ENCODE measurements at places on chromosomes 1 and 21. TPM values are rescaled to one million over a fixed set of nuclear protein-coding genes. Genes with fewer than 3 reads are reported as not detected.

The CRP gene
- not detected for total RNA-seq

The LCE2C gene
- not detected for total RNA-seq

The BATF3 gene
- total RNA-seq: 36.0 TPM

The ITPKB gene
- 2.2 TPM for total RNA-seq

The FMOD gene
- total RNA-seq: not detected

The TNFRSF9 gene
- 3.2 TPM for total RNA-seq

The RNF207 gene
- total RNA-seq: 7.9 TPM

The OR2L3 gene
- total RNA-seq: not detected

Measured in A549 treated with Mapracorat at 1 μM for 4 hours (cell line).